ENCODE measurements at places on chromosomes 2 and 18. TPM values are rescaled to one million over a fixed set of nuclear protein-coding genes. Genes with fewer than 3 reads are reported as not detected.

BOK gene
- not detected for total RNA-seq

DNA sequence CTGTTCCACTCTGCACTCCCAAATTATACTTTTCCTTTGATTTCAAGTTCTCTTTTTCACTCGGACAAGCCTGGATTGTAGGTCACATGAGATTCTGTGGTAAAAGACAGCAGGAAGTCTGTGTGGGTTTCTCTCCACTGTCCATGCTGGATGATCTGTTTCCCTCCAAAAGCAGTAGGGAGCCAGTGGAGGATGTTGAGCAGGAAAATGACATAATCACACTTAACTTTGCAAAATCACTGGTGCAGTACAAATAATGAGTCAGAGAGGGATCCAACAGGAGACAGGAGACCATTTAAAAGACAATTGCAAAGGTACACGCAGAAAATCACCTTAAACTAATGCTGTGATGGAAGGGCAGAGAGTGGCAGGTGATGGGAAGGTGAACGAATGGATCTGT lies 301.3 kb downstream of the ZNF407 start:
- DNase-seq, result no peak

- no peak for DNase-seq
Measured at GRCh38 chr2:112483831-112484230, 1.9 kb downstream of the TTL start.

- DNase-seq, result no peak
Measured at GRCh38 chr2:222973237-222973636, 78.8 kb upstream of the KCNE4 start.

- no peak for DNase-seq
Measured at GRCh38 chr2:99821572-99821971, 320.8 kb downstream of the AFF3 start.

GRCh38 chr2:74576863-74577229 lies 22.3 kb downstream of the DOK1 start:
- DNase-seq, result no peak

SLC19A3 gene
- not detected for total RNA-seq

KCTD1 gene
- total RNA-seq, result 2.8 TPM

DNA sequence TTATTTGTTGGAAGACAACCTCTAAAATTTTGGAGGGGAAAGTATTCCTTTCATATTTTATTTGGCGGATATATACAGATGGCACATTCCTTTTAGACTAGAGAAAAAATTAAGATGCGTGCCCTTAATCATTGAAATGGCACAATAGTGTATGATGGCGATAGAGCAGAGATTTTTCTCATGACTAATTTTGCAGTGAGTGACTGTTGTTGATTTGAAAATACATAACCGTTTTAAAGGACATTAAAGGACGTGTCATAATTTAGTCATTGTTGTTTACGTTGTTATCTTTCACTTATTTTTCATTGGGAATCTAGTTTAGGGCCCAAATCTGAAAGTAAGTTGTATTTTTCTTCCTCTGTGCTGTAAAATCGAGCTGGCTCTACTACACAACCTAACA lies 61.7 kb downstream of the CERS6 start:
- DNase-seq, result no peak

TTN gene
- total RNA-seq, result 16.1 TPM

HOXD3 gene
- total RNA-seq, result not detected

TPO gene
- 2.4 TPM for total RNA-seq

LRRFIP1 gene
- 225 TPM for total RNA-seq

GRCh38 chr2:98795891-98796676 lies 65.2 kb upstream of the MGAT4A start:
- DNase-seq, result no peak

GPATCH11 gene
- 7.2 TPM for total RNA-seq
